CD4-positive, alpha-beta T cell treated with Interleukin-17A for 1 hour (primary cell): ENCODE measurements at places on chromosomes 12 and 14.

DNA sequence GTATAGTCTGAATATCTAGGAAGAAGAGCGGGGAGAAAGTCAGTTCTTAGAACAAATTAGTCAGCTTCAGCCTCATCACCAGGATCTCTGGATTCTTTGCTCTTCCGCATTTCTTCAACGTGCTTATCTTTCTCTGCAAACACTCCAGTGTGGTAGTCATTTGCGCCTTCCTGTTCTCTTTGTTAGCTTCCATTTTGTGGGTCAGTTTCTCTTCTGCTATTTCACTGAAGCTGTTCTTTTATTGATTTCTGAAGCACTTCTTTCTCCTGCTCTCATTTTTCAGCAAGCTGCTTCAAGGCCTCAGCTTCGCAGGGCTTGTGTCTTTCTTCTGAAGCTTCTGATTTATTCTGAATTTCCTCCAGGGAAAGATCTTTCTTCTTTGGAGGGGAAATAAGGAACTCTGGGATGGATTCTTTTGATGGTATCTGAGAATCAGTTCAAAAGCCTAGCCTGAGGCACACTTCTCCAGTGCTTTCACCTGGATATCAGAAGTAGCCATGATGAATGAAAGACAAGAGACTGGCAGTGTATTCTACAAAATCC is 13.5 kb downstream of the AMN1 start:
- no peak for DNase-seq

- no peak for DNase-seq
Observed at GRCh38 chr12:84497819-84498218, 414.8 kb downstream of the SLC6A15 start.

DNA sequence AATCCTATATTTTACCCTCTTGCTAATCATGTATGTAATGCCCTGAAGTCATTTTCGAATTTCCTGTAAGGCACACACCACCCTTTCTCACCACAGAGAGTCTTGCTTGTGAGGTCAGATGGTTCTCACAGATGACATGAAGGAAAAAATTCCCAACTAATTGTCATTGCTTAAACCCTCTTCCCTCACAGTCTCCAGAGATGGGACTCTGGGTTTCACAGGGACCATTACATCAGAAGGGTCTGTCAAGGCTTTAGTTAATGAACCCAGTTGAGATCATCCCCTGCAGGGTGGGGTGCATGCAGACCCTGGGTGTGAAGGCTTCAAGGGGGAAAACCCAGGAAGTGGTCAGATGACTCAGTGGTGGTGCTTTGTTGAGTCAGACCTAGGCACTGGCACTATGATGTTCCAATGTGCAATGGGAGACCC is 229.6 kb downstream of the BCAT1 start:
- DNase-seq = peak; percentile 28

- no peak for DNase-seq
Observed at GRCh38 chr12:52740584-52740983, 36.6 kb downstream of the KRT76 start.

GRCh38 chr12:45418520-45418919 is 202.6 kb downstream of the ANO6 start:
- DNase-seq = no peak

DNA sequence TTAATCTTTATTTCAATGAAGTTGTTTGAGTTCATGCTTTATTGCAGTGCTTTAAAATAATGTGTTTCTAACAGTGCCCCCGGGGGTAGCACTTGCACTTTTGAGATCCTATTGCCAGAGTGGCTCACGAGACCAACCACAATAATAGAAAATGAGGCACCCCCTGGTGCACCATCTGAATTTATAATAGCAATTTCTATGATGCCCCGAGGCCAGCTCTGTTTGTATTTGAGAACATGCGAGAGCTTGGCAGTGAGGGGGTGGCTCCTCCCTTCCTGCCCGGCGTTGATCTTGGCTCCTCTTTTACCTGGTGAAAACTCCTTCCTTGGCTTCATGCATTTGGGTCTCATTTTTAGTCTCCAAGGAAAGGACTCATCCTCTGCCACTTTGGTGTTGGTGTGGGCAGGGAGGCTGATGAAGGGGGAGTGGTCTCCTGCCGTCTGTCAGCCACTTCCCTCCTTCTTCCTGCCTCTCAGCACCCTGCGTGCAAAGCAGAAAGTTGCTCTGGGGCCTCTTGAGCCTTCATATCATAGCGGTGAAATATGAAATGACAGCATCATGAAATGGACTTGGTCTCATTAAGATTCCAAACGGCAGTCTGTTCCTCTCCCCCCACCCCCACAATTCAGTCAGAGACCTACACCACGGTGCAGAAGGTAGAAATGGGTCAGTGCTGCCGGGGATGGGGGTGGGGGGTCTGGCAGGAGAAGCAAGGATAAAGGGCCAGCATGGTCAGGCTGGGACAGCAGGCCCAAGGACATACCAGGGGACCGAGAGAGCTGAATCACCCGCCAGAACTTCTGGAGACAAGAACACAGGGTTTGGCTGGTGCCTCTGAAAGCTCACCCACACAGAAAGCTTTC is 17.7 kb upstream of the NRXN3 start:
- DNase-seq = no peak

DNA sequence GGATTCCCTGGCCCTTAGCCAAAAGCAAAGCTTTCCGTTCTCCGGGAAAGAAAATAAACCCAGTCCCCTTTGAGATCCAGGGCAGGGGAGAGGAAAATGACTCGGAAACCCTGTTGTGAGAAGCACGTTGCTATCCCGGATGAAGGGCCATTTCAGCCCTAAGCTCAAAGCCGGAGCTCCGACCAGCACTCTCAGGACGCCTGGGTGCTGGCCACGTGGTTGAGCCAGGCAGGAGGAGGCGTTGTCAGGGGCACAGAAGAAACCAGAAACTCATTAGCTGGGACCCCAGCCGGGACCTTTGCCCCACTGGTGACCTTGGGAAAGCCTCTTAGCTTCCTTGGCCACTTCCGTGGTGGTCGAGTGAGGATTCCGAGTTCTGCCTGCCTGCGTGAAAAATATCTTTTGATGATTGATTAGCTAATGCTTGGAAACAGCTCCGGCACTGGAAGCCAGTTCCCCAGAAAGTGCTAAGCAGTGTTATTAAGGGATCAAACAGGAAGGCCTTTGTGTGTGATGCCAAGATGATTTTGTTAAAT is 57.6 kb upstream of the FZD10 start:
- no peak for DNase-seq

GRCh38 chr14:60757567-60758002 is 23.0 kb downstream of the MNAT1 start:
- DNase-seq = no peak

GRCh38 chr12:122452701-122453285 is 30.3 kb upstream of the CLIP1 start:
- DNase-seq = no peak

- no peak for DNase-seq
Observed at GRCh38 chr12:113052326-113052725, 4.2 kb upstream of the DTX1 start.

- DNase-seq = no peak
Observed at GRCh38 chr14:42854061-42854460, 1247.4 kb downstream of the LRFN5 start.

DNA sequence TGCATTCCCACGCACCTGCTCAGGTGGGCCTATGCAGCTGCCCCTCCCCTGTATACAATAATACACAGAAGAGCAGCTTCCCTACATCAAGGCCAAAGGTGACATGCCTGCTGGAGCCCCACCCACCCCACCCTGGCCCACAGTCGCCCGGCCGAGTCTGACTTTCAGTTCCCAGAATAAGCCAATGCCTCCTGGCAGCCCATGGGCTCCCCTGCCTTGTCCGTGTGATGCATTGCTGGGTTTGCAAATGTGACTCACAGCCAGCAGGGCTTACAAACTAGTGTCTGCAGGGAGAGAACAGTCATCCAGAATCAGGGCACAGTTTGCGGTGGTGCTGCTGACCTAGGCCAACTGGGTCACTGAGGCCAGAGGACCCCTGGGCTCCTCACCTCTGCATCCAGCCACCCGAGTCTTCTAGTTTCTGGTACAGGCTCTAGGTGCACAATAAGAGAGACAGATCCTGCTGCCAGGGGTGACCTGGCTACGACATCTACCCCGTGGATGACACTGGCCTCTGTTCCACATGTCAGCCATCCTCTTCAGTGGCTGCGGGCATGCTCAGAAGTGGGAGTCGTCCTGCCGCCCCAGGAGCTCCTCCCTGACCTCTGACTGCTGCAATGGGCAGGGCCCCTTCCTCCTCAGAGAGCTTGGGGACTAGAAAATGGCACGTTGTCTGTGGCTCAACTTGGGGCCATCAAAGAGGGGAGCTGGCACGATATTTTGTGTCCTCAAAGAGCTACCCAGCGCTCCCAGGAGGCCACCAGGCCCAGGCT is 84.5 kb downstream of the CHGA start:
- no peak for DNase-seq

GRCh38 chr12:53960187-53961024 is 5.7 kb downstream of the HOXC12 start:
- DNase-seq = no peak

- DNase-seq = no peak
Observed at GRCh38 chr12:121849665-121850064, 9.0 kb downstream of the HPD start.

DNA sequence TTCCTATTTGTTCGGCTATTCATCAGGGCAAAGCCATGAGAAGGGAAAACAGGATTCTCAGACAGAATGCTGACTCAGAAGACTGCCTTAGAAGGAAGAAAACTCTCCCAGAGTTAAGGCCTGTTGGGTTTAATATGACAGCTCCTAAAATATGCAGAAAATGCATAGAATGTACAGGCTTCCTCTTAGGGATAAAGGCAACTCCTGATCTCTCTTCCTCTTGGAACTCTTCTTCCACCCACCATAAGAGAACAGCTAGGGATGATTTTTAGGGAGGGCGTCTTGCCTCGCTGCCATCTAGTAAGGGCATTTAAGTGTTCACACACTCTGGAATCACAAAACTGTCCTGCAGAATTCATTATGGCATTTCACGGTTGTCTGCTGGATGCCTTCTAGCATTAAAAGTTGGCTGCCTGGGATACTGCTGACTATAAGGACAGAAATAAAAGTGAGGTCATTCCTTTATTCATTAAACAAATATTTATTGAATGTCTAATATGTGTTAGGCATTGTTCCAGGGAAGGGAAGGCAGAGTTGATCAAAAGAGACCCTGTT is 73.7 kb downstream of the DCAF5 start:
- DNase-seq = no peak

GRCh38 chr12:57470970-57471656 is 8.6 kb downstream of the ARHGAP9 start:
- DNase-seq = no peak

DNA sequence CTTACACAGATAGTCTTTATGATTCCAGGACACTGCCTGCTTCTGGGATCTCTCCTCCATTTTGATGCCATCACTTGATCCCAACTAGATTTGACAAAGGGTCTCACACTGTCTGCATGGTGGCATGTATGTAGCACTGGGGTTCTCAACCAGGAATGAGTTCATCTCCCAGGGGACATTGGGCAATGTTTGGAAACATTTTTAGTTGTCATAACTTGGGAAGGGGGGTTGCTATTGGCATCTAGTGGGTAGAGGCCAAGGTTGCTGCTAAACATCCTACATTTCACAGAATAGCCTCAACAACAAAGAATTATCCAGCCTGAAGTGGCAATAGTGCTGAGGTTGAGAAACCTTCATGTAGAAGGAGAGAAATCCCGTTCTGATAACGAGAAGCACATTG is 376.2 kb downstream of the DPF3 start:
- DNase-seq = no peak

DNA sequence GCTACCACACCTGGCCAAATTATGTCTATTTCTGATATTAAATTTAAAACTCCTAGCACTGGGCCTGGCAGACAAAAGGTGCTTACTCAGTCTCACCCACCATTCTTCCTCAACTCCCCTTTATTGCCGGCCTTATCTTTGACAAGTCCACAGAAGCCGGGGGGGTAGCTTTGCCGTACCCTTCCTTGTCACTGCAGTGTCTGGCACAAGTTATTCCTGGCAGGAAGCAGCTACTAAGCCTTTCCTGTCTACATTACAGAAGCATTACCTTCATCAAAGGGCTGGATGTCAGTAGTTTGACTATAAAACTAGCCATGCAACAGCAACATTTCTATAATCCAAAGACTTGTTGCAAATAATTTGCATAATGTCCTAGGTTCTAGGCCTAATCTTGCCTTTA is 127.1 kb downstream of the PRICKLE1 start:
- DNase-seq = no peak

- DNase-seq = no peak
Observed at GRCh38 chr14:30796707-30797106, 77.7 kb upstream of the COCH start.

DNA sequence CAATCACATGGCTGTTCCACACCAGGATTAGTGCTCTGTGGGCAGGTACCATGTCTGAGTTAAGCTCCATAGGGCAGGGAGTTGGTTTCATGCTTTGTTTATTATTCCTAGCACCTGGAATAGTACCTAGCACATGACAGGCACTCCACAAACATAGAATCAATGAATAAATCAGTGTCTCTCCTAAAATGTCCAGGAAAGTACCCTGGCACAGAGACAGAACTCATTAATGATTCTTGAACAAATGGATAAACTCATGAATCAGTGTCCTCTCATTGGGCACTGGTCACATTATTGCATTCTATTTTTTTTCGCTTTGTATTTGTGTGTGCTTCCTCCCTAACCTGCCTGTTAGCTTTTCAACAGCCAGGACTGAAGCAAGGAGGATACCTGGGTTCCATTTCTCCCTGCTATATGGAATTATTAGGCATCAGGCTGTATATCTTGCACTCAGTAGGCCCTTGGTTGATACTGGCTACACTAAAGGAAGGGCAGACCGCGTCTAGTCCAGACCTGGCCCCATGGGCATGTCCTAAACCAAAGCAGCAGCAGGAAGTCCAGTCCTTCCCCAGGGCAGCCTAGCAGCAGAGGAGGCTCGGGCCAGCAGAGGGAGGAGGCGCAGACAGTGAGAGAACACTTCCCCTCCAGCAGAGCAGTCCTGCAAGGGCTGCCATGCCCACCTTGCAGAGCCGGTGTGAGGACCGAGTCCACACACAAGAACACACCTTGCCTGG is 18.4 kb downstream of the HDAC7 start:
- DNase-seq = no peak

DNA sequence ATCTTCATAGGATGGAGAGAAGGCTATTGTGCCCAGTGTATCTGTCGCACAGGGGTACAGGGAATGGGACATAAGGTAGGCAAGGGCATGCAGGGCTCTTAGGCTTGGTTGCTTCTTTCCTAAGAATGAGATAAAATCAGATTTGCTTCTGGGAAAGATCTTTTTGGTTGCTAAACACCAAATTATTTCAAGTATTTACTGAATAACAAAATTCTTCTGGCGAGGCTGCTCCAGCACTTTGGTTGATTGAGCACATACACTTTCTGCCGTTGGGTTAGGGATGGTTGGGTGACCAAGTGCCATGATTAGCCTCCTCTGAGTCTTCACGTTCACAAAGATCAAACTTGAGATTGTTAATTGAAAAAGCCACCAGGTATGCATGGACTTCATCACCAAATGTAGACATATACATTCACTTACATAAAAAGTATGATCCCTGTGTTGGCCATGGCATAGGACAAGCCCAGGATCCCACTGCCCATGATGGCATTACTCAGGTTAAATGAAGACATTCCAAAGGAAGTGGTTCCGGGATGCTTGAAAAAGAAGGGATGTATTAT is 38.2 kb downstream of the SLC38A4 start:
- DNase-seq = no peak

- no peak for DNase-seq
Observed at GRCh38 chr14:101591121-101591520, 29.8 kb downstream of the DIO3 start.

GRCh38 chr14:22838631-22839041 is 2.3 kb downstream of the MMP14 start:
- DNase-seq = no peak

- no peak for DNase-seq
Observed at GRCh38 chr12:11741434-11742092, 92.1 kb downstream of the ETV6 start.

GRCh38 chr12:95724767-95725166 is 65.8 kb downstream of the NTN4 start:
- no peak for DNase-seq

- DNase-seq = no peak
Observed at GRCh38 chr14:74567646-74568379, 44.2 kb downstream of the LTBP2 start.
